ENCODE measurements at places on chromosomes 3 and 15. TPM values are rescaled to one million over a fixed set of nuclear protein-coding genes. Genes with fewer than 3 reads are reported as not detected.

DNA sequence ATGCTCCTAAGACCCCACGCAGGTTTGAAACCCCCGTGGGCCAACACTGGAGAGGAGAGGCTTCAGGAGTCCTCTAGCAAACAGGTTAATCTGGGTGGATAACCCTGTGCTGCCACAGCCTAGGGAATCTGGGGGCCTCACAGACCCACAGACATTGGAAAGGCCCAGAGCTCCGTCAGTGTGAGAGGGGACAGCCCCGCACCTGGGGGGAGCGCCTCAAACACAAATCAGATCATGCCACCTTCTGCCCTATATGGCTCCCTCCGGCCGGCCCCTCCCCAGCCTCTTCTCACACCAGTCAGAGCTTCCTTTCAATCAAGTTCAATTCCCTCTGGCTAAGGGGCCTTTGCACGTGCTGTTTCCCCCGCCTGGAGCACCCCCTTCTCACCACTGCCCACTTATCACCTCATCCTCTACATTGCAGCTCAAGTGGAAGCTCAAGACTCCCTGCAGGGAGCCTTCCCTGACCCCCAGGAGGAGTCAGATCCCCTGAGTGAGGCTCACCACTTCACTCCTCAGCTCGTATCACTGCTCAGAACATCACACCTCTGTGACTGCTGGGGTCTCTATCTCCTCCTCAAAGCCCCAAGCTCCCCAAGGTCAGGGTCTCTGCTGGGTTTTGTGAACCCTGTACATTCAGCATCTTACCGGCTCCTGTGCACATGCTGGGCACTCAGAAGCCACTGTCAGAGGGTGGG lies 24.1 kb downstream of the FBLN2 start:
- DNase-seq = no peak

DNA sequence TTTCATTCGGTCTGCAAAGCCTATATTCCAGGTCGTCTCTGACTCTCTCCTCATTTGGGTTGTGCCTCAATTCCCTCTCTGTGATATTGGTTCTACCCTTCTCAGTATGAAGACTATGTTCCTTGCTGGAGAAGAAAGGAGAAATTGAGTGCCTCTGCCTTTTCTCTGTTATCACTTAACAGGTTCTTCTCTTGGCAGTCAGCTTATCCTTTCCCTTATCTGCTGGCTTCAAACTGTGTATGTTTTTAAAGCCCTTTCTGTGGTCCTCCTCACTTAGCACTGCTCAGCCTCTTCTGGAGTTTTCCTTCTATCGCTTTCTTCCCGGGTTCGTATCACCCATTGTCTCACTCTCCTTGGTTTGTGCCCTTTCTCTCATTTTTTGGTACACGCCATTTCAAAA lies 65.3 kb upstream of the FSTL1 start:
- no peak for DNase-seq

DNA sequence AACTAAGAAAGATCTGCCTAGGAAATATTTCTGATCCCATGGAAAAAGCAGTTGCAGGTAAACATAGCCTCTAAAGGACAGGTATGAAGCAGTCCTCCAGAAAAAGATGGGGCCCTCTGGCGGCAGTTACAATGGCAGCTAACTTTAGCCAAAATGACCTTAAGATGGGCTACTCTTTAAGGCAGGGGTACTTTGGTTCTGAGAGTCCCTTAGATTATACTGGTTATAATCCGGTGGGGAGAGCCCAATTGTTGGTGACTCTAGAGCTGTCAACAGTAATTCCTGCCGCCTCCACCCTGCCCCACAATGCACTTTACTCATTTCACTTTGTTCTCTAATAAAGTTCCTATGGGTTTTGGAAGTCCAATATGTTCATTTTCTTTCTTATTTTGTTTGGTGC lies 412.8 kb upstream of the WNT5A start:
- DNase-seq = no peak

DNA sequence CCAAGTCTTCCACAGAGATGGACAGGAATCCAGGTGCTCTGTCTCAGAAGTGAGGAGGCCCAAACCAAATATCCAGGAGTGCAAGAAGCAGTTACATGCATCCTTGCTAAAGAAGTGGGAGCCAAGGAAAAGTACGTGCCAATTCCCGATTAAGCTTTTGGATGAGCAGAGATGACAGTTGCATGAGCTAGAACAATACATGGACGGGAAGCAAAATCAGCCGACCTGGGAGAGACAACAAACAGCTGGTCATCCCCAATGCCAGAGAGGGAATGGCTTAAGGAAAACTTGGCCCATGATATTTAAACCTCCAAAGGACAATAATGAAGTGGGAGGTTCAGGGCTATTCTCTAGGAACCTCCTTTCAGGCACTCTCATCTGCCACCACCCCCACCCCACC lies 86.0 kb upstream of the ABHD17C start:
- no peak for DNase-seq

- DNase-seq = no peak
Observed at GRCh38 chr3:82044930-82045705, 283.7 kb upstream of the GBE1 start.

The MRPS11 gene
- 66.1 TPM for total RNA-seq

- DNase-seq = no peak
Observed at GRCh38 chr15:74032046-74032445, 37.5 kb downstream of the PML start.

DNA sequence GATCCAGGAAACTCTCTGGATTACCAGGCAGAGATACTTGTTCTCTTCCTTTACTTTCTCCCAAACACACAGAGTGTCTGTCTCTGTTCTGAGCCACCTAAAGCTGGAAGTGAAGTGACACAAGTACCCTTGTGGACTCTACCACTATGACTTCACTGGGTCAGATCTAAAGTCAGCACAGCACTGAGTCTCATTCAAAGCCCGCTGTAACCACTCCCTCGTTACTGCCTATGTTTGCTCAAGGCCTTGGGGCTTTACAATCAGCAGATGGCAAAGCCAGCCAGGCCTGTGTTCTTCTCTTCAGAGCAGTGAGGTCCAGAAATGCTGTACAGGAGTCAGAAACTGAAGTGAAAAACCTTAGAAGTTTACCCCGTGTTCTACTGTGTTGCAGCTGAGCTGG lies 588.3 kb upstream of the SEMA6D start:
- no peak for DNase-seq

GRCh38 chr15:69015591-69015990 lies 1.1 kb downstream of the NOX5 start:
- no peak for DNase-seq

DNA sequence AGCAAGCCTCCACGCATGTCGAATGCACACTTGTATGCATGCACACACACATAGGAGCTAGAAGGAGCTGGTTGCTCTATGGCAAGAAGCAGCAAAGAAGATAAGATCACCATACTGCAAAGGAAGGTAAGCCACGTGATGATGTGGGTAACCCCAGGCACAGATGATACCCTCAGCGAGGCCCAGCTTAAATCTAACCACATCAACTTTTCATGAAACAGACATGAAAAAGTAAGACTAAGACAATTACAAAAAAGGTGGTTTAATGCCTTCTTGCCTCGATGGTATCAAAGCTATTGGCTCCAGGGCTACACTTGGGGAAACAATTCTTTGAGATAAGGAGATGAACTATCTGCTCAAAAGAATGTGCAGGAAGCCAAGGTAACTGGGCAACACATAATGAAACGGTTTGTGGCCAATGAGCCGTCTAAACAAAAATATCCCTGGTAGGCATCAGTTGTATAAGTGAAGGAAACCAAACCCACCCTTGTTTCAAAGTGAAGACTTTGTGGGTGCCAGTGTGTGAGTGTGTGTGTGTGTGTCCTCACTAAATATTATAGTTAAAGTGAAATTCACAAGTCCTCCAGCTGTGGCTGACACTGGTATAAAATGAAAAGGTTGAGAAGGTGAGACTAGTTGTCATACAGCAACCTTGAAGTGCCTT lies 365.7 kb upstream of the ICE2 start:
- no peak for DNase-seq

The TMCO5A gene
- not detected for total RNA-seq

The NECTIN3 gene
- total RNA-seq = 182 TPM

DNA sequence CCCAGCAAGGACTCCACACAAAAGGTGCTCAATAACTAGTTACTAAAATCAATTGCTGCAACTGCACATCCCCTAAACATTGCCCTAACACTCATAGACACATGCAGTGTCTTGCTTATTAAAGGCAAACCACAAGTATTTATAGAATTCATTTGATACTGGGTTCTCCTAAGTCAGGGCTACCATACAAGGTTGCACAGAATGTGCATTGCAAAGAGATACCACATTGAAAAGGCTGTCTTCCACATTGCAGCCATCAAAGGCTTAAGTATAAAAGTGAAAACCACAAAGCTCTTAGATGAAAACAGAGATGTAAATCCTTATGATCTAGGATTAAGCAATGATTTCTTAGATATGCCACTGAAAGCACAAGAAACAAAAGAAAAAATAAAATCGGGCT lies 33.6 kb upstream of the TOPAZ1 start:
- DNase-seq = no peak

GRCh38 chr15:65020419-65020818 lies 9.0 kb downstream of the MTFMT start:
- DNase-seq = no peak

The ESYT3 gene
- total RNA-seq = under 0.01 TPM

- DNase-seq = no peak
Observed at GRCh38 chr15:42365921-42366550, 6.7 kb downstream of the CAPN3 start.

The DAPK2 gene
- total RNA-seq = 0.36 TPM

- no peak for DNase-seq
Observed at GRCh38 chr15:77409259-77410156, 10.4 kb downstream of the PEAK1 start.

The CAV3 gene
- total RNA-seq = 0.36 TPM

The CNTN3 gene
- total RNA-seq = 3.6 TPM

The C2CD4B gene
- total RNA-seq = not detected

DNA sequence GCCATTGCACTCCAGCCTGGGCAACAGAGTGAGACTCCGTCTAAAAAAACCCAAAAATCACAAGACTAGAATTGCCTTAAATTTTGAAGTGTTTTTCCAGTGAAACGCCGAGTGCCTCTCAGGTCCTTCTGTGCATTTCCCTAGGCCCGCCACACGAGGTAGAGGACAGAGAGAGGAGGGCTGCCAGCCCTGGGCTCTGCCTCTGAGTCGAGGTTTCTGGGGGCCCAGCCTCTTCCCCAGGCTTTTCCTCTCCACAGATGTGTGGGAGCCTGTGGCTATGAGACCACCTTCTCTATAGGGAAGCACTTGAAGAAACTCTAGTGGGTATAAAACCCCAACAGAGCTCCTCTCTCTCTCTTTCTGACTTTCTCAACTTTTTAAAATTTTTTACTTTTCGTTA lies 10.9 kb upstream of the EHD4 start:
- no peak for DNase-seq

DNA sequence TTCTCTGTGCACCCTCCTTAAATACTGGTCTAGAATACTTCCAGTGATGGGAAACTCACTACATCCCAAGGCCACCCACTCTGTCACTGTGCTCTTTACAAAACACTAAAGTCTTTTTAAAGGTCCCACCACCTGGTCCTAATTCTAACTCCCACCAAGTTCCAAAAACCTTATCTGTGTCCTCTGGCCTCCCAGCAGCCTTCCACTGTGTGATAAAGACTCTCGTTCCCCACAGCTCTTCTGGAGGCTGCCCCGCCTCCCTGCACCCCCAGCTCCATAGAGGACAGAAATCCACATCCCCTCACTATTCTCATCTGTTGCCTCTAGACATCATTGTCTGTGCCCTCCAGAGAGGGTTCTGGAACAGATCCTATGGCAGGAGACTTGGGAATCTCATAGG lies 276.4 kb downstream of the FAM43A start:
- DNase-seq = no peak

The NANOGP8 gene
- not detected for total RNA-seq

The PRTG gene
- total RNA-seq = 1.7 TPM

Data from IMR-90 (cell line).